Spinal cord (tissue), 10 donors: ENCODE measurements at places on chromosomes 5 and 9.

- no peak for DNase-seq
Observed at GRCh38 chr5:35908814-35909213, 29.6 kb downstream of the CAPSL start.

- DNase-seq: no peak
Observed at GRCh38 chr5:90135779-90136378, 273.7 kb downstream of the CETN3 start.

- no peak for DNase-seq
Observed at GRCh38 chr5:50711280-50711679, 44.8 kb downstream of the PARP8 start.

DNA sequence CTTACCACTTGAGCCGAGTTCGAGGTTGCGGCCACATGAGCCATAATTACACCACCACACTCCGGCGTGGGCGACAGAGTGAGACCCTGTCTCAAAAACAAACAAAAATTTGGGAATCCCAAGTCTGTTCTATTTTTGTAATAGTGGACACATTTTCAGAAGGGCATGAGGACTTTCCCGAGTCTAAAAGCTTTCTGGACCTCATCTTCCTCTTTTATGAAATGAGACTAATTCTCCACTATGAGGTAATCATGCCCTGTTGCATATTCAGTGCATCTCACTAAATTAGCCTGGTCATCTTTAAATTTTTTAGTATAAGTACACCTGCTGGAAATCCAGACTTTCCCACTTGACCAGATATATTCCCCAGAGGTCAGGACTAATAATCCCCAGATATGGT is 55.7 kb downstream of the GGTA1 start:
- no peak for DNase-seq

DNA sequence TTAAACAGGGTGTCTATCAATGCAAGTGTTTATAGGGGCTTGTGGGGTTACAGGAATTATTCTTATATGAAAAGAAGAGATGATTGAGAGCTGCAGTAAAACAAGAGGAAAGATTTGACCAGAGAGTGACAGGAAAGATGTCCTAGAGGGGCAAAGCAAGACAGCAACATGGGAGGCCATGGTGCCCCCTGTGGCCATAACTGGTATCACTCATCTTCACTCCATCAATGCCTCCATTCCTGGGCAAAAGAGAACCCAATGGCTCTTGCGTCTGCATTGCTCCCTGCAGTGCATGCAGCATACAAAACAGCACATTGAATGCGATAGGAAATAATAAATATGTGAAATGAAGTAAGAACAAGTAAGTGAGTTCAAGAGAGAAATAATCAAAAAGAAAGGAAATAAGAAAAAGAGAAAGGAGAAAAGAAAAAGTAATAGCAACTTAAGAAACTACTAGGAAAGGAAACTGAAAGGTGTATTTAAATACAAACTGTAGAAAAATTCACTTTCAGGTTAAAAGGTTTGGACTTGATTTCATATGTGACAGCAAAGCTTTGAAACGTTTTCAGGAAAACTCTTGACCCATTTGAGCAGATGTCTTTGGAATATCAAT is 206.6 kb downstream of the SEMA5A start:
- DNase-seq: no peak

GRCh38 chr5:129541648-129542251 is 81.7 kb downstream of the ADAMTS19 start:
- DNase-seq: no peak

GRCh38 chr9:109031241-109031640 is 17.9 kb upstream of the CTNNAL1 start:
- no peak for DNase-seq

DNA sequence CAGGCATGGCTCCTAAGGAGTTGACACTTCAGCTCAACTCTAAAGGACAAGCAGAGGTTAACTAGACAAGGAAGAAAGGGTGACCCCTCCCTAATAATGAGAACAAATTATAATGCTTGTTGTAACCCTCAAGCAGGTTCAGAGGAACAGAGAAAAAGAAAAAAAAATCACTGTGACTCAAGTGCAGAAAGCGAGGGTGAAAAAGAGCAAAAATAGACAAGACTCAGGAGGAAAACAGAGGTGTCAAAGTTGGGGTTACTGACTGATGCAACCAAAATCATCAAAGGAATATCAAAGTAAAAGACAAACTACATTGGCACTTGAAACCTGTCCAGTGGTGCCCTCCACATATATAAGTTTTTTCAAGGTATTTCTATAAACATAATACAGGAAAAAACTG is 28.4 kb downstream of the FBXW11 start:
- no peak for DNase-seq

GRCh38 chr5:139808481-139809330 is 13.1 kb downstream of the PSD2 start:
- no peak for DNase-seq

GRCh38 chr5:34854459-34855174 is 15.7 kb downstream of the TTC23L start:
- DNase-seq: no peak

- no peak for DNase-seq
Observed at GRCh38 chr5:132785864-132786263, 8.8 kb upstream of the SEPTIN8 start.

DNA sequence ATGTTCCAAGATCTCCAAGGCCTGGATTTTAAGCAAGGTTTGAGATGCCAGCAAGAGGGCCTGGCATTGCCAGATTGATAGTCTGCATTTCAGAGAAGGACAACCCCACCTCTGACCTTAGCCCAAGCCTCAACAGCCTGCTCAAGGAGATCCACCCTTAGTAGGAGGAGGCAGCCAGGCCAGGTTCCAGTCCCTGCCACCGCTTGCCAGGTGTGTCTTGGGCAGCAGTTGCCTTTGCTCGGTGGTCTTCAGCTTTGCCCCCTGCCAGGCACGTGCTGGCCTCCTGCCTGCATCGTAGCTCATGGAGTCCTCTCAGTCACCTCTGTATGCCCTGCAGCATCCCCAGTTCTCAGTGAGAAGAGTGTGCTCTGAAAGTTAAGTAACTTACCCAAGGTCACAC is 134.2 kb downstream of the KCNIP1 start:
- DNase-seq: no peak

DNA sequence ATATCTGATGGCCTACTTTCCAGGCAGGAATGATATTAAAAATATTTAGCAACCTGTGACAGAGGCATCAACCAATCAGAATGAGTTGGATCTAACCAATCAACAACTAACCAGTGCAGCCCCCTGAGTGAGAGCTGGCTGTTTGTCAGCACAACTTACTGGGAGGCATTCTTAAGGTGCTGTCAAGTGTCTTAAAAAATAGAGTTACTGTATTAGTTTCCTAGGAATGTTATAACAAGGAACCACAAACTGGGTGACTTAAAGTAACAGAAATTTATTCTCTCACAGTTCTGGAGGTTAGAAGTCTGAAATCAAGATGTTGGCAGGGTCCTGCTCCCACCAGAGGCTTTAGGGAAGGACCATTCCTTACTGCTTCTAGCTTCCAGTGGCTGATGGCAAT is 85.2 kb downstream of the ATG10 start:
- no peak for DNase-seq

DNA sequence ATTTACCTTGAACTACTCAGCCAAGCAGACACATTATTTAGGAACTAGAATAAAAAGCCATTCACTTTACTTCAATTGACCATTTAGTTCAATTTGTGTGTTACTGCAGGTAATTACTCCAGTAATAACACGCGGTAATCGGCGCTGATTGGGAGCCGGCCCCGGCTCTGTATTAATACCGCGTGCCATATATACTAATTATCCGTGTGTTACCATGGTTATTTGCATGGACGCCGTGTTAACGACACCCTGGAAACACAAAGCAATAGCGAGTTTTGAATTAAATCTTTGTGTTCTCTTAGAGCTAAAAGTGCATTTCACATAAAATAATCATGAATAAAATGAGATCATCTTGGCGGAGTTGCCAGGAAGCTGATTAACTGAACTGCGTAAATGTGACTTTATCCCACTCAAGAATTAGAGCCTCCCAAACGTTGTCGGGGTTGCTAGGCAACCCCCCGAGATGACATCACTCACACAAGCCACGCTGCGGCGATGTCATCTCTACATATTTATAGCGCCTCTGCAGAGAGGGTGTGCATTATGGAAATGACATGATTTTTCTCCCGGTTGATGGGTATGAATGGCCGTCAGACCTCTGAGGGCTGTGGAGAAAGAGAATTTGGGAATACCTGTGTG is 41.4 kb upstream of the RNU6ATAC start:
- peak; percentile 46 for DNase-seq

DNA sequence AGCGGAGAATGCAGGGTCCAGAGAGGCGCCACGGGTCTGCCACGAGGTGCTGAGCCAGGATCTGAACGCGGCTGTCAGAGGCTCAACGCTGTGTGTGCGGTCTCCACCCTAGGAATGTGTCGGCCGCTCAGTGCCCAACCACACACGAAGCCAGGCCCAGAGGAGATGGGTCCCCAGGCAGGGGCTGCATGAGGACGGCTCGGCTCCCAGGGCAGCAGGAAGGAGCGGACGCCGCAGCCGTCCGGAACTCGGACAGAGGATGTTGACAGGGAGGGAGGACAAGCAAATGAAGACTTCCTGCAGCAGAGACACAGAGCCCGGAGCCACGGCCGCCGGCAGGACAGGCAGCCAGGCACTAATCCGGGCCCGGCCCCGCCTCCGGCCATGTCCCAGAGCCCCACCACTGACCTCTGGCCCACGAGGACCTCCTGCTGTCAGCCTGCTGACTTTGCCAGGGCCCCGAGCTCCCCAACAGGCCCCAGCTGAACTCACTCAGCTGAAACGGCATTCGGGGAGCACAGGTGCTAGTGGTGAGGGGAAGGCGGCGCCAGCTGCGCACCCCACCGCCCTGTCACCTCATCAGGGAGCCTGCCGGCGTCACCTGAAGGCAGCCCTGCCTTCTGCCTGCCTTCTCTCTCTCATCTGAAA is 12.7 kb downstream of the VAV2 start:
- DNase-seq: peak; percentile 50

DNA sequence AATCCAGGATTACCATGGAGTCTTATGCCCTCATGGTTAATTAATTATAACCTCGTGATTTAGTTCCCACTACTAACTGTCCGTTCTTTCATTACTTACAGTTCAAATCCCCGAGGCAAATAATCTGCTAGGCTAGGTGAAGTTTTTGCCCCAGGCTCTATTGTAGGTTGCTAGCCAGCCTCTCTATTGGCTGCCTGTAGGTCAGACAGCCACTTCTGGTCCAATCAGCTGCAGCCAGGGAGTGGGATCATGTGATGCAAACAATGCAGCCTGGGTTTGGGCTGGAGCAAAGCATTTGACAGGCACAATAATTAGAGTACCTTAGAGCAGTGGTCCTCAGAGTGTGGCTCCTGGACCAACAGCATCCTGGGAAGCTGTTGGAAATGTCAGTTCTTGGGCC is 17.7 kb downstream of the TMEM252 start:
- no peak for DNase-seq

DNA sequence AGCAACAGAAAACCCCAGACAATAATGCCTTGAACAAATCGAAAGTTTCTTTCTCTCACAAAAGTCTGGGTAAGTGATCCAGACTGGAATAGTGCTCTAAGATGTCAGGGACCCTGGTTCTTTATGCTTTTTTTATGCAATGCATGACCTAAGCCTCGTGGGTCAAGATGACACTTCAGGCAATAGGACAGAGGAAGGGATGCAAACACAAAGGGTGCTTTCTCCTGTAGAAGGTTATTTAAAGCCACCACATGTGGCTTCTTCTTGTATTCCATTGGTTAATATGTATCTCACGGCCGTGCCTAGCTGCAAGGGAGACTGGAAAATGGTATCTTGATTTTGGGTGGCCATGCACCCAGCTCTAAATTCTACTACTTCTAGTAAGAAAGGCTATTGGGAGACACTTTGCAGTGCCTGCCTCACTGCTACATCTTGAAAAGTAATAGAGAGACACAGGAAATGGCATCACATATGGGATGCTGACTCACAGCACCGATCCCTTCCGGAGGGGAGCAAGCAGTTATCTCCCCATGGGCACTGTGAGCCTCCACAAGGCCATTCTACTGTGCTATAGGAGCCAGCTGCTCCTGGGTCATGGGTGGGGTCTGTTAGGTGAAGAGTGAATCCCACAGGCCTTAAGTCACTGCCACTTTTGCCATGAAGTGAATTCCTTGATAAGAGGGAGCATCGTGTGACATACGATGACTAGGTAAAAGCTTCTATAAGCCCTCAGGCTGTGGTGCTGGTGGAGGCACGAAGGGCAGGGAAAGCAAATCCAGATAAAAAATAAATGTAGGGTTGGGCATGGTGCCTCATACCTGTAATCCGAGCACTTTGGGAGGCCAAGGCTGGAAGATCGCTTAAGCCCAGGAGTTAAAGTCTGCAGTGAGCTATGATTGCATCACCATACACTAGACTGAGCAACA is 32.5 kb upstream of the RAB14 start:
- DNase-seq: no peak

- no peak for DNase-seq
Observed at GRCh38 chr5:112390327-112390726, 28.8 kb downstream of the EPB41L4A start.

GRCh38 chr5:174692982-174693422 is 31.4 kb upstream of the MSX2 start:
- peak; percentile 37 for DNase-seq

DNA sequence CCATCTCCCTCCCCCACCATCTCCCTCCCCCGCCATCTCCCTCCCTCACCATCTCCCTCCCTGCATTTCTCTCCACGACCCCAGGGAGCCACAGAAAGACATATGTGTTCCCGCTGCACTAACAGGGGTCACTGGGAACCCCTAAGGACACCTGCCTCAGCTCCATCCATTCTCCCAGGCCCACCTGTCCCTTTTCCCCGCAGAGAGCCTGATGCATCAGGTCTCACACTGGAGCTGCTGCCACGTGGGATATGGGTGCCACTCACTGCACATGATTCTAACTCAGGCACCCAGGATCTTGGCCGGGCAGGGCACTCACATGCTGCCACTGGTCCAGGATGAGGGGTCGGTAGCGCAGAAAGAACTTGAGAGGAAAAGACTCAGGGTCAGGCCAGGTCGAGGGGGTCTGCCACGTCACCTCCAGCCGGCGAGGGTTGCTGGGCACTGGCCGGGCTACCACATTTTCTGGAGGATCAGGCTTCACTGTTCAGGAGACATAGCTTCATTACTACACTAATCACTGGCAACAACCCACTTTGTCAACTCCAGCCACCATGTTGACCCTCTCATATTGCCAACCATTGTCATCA is 33.2 kb upstream of the ENHO start:
- DNase-seq: no peak

- no peak for DNase-seq
Observed at GRCh38 chr5:158056130-158056825, 197.3 kb upstream of the CLINT1 start.

GRCh38 chr9:36787709-36788108 is 215.0 kb downstream of the MELK start:
- DNase-seq: no peak

- DNase-seq: no peak
Observed at GRCh38 chr9:99713838-99714306, 107.8 kb upstream of the NR4A3 start.
